ENCODE measurements at places on chromosomes 5 and 9. TPM values are rescaled to one million over a fixed set of nuclear protein-coding genes. Genes with fewer than 3 reads are reported as not detected.

The ARSI gene
- total RNA-seq = 0.19 TPM

The LRRC19 gene
- total RNA-seq = not detected

The SEPTIN8 gene
- 47.9 TPM for total RNA-seq

The ITGA1 gene
- total RNA-seq = 22.7 TPM

The DNAJA1 gene
- 101 TPM for total RNA-seq

The MYORG gene
- total RNA-seq = 3.6 TPM

The MEIKIN gene
- not detected for total RNA-seq
